Activated CD4-positive, alpha-beta T cell treated with anti-CD3 and anti-CD28 coated beads, Interleukin-2, amount 10 ng/mL, durations not matched to agents 7 days and 5 days (primary cell): ENCODE measurements at places on chromosomes 6 and 20.
A peak's percentile ranks its signal among the peaks of the same experiment; 100 is the strongest.

DNA sequence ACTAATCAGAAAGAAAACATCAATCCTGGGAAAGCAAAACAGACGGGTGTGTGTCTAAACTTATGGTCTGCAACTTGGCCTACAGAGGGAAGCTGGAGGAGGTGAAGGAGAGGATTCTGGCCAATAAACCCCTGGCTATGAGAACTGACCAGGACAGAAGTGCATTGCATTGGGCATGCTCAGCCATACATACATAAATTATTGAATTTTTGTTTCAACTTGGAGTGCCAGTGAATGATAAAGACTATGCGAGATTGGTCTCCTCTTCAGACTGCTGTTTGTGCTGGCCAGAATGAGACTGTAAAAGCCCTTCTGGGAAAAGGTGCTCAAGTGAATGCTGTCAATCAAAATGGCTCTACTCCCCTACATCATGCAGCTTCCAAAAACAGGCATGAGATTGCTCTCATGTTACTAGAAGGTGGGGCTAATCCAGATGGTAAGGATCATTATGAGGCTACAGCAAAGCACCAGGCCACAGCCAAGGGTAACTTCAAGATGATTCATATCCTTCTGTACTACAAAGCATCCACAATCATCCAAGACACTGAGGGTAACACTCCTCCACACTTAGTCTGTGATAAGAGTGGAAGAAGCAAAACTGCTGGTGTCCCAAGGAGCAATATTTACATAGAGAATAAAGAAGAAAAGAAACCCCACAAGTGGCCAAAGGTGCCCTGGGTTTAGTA lies 17.4 kb downstream of the ADNP start:
- H3K4me3 ChIP-seq, result no peak overlapping the region
- H3K27me3 ChIP-seq, result no peaks in the 10 kb centered on the region
- no peak for DNase-seq
- H3K4me1 ChIP-seq, result peaks cover 61% of the 10 kb centered on the region
- H3K36me3 ChIP-seq, result peaks cover 45% of the 10 kb centered on the region
- H3K27ac ChIP-seq, result peak overlapping the region; percentile 21

DNA sequence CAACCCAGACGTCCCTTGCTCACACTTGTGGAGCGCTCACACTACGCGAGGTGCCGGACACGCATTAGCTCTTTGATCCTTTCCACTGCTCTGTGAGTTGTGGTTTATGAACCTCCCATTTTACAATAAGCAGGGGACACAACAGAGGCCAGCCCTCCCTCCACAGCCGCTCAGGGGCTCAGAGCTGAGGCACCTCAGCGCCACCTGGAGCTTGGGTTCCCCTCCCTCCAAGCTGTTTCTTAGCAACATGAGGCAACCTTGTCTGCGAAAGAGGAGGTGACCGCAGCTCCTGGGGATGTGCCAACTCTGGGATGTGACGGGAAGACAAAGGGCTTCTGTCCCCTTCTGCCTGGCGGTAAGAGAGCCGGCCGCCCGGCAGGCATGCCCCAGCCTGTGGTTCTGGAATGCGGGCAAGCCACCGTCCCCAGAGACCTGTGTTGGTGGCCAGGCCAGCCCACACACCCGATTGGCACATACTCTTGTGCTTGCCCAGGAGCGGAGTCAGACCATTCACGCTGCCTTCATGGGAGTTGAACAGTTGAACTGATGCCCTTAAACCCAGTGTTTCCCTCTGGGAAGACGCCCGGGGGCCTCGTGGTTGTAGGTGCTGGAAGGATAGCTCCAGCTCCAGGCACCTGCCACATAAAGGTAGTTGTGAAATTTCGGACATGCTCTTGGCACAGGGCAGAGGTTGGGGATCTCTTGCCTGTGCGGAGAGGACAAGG lies 44.5 kb downstream of the RBM38 start:
- peaks cover 11% of the 10 kb centered on the region for H3K36me3 ChIP-seq
- peaks cover 67% of the 10 kb centered on the region for H3K4me1 ChIP-seq
- peak overlapping the region; percentile 70 for H3K27ac ChIP-seq
- H3K27me3 ChIP-seq, result no peaks in the 10 kb centered on the region
- no peak overlapping the region for H3K4me3 ChIP-seq
- peak; percentile 35 for DNase-seq

- H3K4me3 ChIP-seq, result no peak overlapping the region
- H3K4me1 ChIP-seq, result peaks cover 28% of the 10 kb centered on the region
- H3K36me3 ChIP-seq, result peaks cover 2% of the 10 kb centered on the region
Measured at GRCh38 chr6:156880913-156881312, 103.7 kb downstream of the ARID1B start.

- H3K4me1 ChIP-seq, result no peaks in the 10 kb centered on the region
- no peak overlapping the region for H3K4me3 ChIP-seq
- H3K36me3 ChIP-seq, result no peaks in the 10 kb centered on the region
- H3K27ac ChIP-seq, result no peak overlapping the region
- H3K27me3 ChIP-seq, result peaks cover 6% of the 10 kb centered on the region
- DNase-seq, result no peak
Measured at GRCh38 chr6:47188588-47189021, 121.1 kb downstream of the TNFRSF21 start.

DNA sequence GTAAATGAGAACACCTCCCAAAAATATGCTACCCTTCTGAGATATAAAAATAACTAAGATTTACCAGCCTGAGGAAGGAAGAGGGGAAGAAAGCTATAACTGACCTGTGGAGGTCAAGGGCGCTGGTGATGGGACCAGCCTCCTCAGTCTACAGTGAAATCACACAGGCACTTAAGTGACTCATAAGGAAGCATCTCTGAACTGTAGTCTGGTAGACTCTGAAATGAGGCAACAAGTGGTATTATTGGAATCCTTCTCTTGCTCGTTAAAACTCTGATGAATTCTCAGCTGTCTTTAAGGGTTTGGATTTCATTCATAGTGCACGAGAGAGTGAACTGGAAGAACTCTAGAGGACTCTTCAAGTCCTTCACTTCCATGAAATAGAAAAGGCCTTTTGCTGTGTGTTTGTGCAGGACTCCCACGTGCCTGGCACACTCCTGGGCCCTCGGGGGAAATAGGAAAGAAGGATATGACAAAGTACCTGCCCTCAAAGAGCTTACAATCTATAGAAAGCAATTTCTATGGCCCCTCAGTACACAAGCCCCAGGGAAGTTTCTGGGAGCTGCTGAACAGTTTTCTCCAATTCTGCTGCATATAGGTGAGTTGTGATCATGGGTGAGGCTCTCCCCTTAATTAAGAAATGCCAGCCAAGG lies 231.8 kb upstream of the RREB1 start:
- H3K27me3 ChIP-seq, result peaks cover 6% of the 10 kb centered on the region
- no peak for DNase-seq
- no peak overlapping the region for H3K27ac ChIP-seq
- peaks cover 7% of the 10 kb centered on the region for H3K4me1 ChIP-seq
